Hippocampal formation (tissue), 2 donors: ENCODE measurements at places on chromosomes 2 and 18.

DNA sequence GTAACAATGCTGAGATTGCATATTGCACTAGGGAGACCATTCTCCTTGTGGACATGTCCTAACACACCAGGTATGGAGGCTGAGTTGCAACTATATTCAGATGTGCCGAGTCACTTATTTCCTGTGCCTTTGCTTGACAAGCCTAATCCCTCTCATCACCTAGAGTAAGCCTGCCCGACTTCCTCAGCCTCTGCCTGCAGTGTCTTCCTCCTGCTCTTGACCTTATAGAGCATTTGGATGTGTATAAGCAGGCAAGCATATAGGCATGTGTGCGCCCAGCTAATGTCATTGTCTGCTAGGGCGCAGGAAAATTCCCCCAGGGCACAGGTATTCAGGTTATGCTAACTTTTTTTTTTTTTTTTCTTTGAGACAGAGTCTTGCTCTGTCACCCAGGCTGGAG, 316.9 kb downstream of the CDH2 start:
- no peak for DNase-seq

DNA sequence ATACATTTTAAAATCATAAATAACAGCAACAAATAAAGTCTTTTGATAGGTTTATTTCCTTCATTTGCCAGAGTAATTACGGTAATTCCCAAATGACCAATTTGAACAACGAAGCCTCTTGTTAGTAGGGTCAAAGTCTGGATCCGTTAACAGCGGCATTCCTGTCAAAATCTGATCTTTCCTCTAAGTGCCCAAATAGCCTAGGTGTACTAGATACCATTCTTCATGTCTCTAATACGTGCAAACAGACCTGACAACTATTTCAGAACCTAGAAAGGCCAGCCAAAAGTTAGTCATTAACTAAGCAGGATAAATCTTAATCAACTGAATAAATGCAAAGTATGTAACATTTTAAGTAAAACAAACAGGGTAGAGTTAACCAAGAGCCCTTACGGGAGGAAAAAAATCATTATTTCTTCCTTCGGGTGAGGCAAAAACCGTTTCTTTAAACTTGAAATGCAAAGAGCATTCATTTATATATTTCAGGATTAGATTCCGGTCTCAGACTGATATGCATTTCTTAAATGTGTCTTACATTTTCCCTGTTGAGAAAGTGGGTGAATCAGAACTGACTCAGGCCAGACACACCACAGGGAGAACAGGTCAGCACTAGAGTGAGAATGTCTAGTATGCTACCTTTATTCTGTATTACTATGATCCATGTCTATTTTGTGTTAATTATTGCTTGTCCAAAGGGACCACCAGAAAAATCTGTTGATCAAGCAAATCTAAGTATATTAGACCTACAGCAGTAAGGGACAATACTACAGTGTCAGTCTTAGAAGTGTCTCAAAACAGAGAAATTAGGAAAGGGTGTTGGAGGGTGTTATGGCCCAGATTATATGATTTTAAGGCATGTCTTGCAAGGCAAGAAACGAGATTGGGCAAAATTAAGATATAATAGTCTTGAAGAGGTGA, 141.5 kb upstream of the NDUFV2 start:
- no peak for DNase-seq

- DNase-seq: no peak
These were observed 2.9 kb upstream of the WDR7 start for GRCh38 chr18:56647951-56648893.

- no peak for DNase-seq
These were observed 122.4 kb downstream of the TNS1 start for GRCh38 chr2:217880287-217880889.

- DNase-seq: no peak
These were observed 505.7 kb upstream of the KLHL29 start for GRCh38 chr2:22879009-22879863.
